ENCODE measurements at places on chromosomes 11 and 22.

- no peak for DNase-seq
These were observed 389.1 kb downstream of the ETS1 start for GRCh38 chr11:128198216-128198772.

GRCh38 chr11:111095327-111095726, 150.2 kb upstream of the POU2AF2 start:
- no peak for DNase-seq

DNA sequence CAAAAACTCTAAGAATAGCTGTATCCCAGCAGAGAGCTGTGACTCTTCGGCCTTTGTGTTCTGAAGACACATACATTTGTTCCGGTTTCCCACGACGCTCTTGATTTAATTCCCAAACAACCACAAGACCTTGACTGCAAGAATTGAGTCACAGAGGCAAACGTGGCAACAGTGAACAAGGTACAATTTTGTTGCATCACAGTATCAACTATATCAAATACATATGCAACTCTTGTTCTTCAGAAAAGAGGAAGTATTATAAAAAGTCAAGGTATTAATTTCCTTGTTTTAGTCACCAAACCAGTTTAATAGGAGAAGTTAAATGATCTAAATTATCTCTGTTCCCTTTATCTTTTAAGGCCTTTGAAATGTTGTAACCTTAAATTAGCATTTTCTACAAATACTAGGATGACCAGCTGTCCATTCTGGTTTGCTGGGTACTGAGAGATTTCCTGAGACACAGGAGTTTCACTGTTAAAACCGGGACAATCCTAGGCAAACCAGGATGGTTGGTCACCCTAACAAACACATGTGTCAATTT, 11.1 kb downstream of the HPS5 start:
- no peak for DNase-seq

DNA sequence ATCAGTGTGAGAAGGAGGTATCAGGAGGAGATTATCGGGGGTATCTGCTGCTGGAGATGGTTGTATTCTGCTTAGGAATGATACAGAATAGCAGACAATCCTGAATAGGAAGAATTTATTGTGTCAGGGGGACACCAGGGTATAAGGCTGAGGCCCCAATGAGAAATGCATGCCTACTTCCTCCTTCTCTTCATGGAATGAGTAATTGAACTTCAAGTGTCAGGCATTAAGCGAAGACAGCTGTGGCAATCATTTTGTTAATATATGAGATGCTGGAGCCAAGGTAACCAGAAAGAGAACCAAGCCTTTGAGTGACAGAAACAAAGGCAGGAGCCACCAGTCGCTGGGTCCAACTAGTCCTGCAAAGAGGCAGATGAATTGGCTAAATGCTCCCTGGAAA, 49.1 kb downstream of the KIRREL3 start:
- DNase-seq, result no peak

- DNase-seq, result no peak
These were observed 56.0 kb downstream of the DCUN1D5 start for GRCh38 chr11:103035791-103036434.

DNA sequence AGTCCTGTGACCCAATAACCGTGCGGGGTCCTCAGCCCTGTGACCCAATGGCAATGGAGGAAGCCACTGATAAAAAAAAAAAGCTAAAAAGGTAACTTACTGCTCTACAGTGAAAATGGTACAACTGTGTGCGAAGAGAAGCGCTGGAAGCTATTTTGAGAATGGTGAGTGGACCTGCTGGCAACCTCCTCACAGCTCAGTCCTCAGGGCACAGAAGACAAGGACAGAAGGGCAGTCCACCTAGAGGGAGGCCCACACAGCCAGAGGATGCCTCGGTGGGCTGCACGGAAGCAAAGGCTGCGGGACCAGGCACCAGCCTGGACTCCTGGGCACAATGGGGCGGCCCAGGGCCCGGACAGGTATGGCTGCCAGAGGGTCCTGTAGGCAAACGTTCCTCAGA, 35.6 kb downstream of the BRD1 start:
- no peak for DNase-seq

DNA sequence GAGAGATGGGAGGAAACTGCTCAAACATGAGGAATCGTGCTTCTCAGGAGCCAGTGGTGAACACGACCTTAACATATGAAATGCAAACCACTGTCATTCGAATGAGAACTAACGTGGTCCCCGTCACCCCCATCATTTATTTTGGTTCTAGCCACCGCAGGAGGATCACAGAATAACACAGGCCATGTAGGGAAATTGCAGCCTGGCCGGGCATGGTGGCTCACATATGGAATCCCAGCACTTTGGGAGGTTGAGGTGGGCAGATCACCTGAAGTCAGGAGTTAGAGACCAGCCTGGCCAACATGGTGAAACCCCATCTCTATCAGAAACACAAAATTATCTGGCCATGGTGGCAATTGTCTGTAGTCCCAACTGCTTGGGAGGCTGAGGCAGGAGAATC, 27.1 kb downstream of the KRTAP5-5 start:
- DNase-seq, result no peak

- no peak for DNase-seq
These were observed 31.9 kb downstream of the FBLN1 start for GRCh38 chr22:45534339-45535192.

DNA sequence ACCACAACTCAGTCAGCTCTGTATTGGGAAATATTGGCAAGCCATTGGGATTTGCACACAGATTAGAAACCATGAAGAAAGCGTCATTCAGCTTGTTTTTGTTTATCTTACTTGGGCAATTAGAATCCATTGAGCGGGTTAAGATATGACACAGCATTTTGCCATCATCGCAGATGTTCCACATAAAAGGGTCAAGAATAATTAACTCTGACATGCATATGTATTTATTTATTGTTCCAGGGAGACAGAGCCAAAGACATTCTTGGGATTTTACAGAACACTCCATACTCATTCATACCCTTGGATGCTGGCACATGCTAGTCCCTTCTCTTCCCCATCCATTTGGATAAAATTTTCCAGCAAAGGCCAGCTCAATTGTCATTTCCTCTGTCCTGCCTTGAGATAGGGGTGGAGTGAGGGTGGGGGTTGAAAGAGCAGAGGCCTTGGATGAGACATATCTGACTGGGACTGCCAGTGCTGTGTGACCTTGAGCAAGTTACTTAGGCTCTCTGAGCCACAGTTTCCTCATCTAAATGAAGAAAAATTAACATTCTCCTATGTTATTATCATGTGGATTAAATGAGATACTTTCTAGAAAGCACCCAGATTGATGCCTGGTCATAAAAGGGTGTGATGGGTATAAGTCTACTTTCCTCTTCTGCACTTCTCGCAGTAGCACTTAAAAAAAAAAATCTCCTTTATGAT, 179.7 kb downstream of the RRAS2 start:
- no peak for DNase-seq

- no peak for DNase-seq
These were observed 79.9 kb upstream of the BARX2 start for GRCh38 chr11:129295746-129296145.

DNA sequence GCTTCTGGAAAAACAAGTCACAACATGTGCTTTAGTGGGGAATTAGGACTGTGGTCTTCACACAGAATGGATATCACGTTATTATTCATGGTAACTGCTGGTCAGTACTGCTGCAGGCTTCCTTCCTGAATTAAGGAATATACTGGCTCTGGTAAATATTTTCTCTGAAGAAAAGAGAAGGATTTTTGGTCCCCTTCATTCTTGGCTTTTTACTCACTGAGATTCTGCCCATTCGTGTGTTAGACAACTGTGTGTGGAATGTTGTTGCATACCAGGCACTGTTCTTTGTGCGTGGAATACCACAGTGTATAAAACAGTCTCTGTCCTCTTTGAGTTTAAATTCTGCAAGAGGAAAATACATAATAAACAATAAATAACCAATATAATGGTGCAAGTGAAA, 80.3 kb downstream of the ALX4 start:
- DNase-seq, result no peak

DNA sequence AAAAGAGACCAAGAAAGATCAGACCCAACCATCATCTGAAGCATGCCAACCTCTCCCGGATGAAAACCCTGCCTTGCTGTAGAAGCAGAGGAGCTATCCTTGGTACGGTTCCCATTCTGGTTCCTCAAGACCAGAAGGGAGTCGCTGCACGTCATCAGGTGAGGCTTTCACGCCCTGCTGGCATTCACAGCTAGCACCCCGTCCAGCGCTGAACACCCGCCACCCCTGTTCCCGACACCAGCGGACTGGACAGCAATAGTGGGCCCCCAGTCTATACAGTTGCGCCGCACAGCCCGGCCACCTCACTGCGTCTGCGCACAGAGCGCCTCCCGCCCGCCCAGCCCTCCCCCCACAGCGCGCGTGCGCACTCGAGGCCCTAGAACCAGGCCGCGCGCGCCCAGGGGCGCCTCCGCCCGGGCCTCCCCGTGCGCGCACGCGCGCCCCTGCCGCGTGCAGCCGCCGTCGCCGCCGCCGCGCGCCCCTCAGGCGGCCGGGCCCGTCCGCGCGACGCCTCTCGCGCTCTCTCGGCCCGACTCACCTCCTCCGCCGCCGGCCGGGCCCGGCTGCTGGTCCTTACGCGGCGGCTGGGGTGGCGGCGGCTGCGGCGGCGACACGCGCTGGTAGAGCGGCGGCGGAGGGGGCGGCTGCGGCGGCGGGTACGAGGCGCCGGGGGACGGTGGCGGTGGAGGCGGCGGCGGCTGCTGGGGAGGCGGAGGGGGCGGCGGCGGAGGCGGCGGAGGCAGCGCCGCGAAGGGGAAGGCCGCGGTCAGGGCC, 706 bp downstream of the SF1 start:
- peak; percentile 66 for DNase-seq

DNA sequence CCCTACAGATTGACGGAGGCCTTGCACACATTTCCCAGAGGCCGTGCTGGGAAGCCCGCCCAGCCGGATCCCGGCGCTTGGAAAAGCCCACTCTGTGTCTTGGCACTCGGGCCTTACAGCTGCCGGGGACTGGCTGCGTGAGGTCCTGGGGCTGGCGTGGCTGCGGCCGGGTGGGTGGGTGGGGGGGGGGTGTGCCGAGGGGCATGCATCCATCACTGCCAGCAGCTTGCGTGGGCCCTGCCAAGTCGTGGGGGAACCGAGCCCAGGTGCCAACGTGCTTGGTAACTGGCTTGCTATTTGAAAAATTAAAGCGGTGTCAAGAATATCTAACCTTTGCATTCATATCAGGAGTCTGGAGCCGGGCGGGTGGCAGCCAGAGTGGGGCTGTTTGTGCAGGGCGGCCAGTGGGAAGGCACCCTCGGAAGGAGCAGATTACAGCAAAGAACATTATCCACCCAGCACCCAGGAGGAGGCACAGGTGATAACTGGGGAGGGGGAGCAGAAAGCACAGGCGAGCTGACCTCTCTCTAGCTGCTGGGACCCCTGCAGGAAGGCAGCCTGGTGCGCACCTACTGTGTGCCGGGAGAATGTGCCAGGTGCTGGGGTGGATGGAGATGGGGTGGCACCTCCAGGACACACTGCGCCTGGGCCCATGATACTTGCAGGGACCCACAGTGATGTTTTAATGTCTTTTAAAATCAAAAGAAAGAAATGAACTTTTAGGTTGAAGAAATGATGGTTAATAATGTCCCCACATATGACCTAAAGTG, 28.5 kb upstream of the SMIM38 start:
- no peak for DNase-seq

Data from stimulated activated CD4-positive, alpha-beta T cell treated with anti-CD3 and anti-CD28 coated beads, Interleukin-15, amount 100 ng/mL, for 1 hour (primary cell).